Lower lobe of right lung (tissue), 2 donors: ENCODE measurements at places on chromosomes 2 and 18. TPM values are rescaled to one million over a fixed set of nuclear protein-coding genes. Genes with fewer than 3 reads are reported as not detected.

DNA sequence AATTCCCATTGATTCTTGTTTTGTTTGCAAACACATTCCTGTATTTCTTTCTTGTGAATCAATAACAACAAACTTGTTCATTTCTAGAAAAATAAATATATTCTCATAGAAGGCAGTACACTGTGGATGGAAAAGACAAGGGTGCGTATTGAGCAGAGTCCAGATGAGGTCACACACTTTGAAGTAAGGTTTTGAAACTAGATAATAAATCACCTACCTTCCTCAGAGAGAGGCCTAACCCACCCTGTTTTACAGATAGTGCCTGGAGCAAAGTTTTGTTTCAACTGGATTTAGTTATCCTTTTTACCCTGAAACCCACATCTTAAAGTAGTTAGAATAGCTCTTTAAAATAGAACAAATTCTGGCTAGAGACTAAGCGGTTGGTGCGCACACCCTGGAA, 137.1 kb upstream of the PIEZO2 start:
- no peaks in the 10 kb centered on the region for H3K27me3 ChIP-seq
- DNase-seq: no peak
- H3K4me3 ChIP-seq: no peak overlapping the region
- H3K4me1 ChIP-seq: no peaks in the 10 kb centered on the region
- H3K27ac ChIP-seq: no peak overlapping the region

DNA sequence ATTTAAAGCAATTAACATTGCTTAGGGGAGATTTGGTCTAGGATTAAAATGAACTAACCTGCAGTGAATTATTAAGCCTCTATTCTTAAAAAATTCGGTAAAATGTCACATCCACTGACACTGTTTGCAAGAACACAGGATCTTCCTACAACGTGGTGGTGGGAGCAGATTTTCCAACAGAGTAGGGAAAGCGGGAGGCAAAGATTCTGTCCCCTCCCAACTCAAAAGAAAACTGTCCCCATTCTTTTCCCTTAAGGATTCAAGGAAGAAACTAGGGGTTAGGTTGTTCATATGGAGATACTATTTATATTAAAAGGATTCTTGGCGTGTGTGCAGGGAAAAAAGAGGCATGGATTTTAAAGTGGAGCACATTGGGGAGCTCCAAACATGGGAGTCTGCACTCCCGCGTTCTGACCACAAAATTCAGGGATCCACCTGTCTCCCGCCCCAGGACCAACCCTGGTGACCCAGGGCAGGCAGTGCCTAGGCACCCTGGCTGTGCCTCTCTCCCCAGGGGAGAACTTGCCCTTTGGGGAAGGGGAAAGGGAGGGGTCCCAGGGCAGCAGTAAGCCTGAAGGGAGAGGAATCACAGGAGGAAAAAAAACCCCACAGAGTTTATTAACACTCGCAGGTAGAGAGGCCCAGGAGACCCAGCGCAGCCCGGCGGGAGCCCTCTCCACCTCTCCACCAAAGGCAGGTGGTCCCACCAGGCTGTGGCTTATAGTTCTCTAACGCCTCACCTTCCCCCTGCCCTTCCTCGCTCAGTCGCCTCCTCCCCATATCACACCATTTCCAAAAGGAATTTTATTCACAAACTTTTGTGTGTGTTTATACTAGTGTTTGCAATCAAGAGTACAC, 2.3 kb downstream of the PTGR3 start:
- no peaks in the 10 kb centered on the region for H3K27me3 ChIP-seq
- H3K27ac ChIP-seq: peak overlapping the region; percentile 42
- H3K36me3 ChIP-seq: peaks cover 5% of the 10 kb centered on the region
- peaks cover 43% of the 10 kb centered on the region for H3K4me1 ChIP-seq
- no peak for DNase-seq

- no peaks in the 10 kb centered on the region for H3K36me3 ChIP-seq
- H3K4me3 ChIP-seq: no peak overlapping the region
- H3K27ac ChIP-seq: no peak overlapping the region
- no peaks in the 10 kb centered on the region for H3K4me1 ChIP-seq
Measured at GRCh38 chr18:29326214-29326613, 1149.3 kb upstream of the CDH2 start.

DNA sequence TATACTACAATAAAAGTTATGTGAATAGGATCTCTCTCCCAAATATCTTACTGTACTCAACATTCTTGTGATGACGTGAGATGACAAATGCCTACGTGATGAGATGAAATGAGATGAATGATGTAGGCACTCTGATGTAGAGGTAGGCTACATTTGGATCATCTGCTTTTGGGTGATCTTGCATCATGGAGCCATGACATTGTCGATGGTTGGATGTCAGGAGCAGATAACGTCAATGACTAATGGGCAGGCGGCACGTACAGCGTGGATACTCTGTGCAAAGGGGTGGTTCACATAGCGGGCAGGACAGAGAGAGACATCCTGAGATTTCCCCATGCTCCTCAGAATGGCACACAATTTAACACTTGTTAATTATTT, 40.8 kb upstream of the PPP1R1C start:
- H3K4me3 ChIP-seq: no peak overlapping the region
- H3K27ac ChIP-seq: no peak overlapping the region
- no peaks in the 10 kb centered on the region for H3K27me3 ChIP-seq
- H3K4me1 ChIP-seq: no peaks in the 10 kb centered on the region

The UGT1A8 gene
- total RNA-seq: not detected

DNA sequence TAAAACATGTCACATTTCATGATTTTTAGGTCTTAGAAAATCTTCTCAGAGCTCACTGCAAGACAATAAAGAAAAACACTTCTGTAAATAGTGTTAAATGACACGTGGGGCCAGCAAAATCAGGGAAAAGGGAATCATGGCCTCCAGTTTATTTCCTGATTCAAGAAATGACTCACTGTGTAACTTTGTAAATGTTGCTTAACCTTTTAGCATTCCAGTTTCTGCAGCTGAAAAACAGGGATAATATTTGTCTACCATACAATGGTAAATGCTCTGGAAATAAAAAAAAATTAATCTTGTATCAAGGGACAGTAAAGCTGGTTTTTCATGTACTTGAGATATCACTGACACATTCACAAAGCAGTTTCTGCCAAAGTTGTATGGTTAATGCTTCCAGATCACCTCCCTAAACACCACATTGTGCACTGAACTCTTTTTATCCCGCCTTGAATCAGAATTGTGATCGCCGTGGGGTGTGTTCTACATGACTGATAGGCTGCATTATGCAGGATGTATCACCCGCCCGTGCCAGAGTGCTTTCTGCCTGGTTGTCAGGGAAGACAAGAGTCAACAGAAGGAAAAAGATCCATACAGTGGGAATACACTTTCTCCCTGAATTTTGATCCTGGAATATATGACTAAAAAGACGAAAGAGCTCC, 238.8 kb downstream of the IKZF2 start:
- no peaks in the 10 kb centered on the region for H3K27me3 ChIP-seq
- no peak overlapping the region for H3K27ac ChIP-seq
- DNase-seq: no peak
- H3K4me3 ChIP-seq: no peak overlapping the region

The NT5C1B gene
- not detected for total RNA-seq

GRCh38 chr18:73549236-73549635, 598.4 kb downstream of the FBXO15 start:
- DNase-seq: no peak
- H3K4me1 ChIP-seq: no peaks in the 10 kb centered on the region
- no peak overlapping the region for H3K4me3 ChIP-seq
- H3K27ac ChIP-seq: no peak overlapping the region
- no peaks in the 10 kb centered on the region for H3K36me3 ChIP-seq
- H3K27me3 ChIP-seq: no peaks in the 10 kb centered on the region

The PARD6G gene
- 7.3 TPM for total RNA-seq

GRCh38 chr2:74037379-74037860, 52.7 kb downstream of the TET3 start:
- no peak for DNase-seq
- no peaks in the 10 kb centered on the region for H3K27me3 ChIP-seq
- peaks cover 53% of the 10 kb centered on the region for H3K4me1 ChIP-seq
- no peak overlapping the region for H3K4me3 ChIP-seq
- peak overlapping the region; percentile 15 for H3K27ac ChIP-seq

DNA sequence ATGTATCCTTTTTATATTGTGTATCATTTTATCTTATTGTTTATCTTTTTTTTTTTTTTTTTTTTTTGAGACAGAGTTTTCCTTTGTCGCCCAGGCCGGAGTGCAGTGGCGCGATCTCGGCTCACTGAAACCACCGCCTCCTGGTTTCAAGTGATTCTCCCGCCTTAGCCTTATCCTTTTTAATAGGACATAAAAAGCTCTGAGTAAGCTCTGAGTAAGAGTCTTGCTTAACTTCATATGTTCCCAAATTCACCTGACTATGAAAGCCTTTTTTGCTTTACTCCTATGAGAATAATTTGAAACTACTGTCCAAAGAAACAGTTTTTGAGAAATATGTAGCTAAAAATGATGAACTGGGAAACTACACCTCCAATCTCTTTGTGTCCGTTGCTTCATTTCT, 525.5 kb downstream of the IRS1 start:
- no peak overlapping the region for H3K27ac ChIP-seq
- H3K36me3 ChIP-seq: no peaks in the 10 kb centered on the region
- no peak overlapping the region for H3K4me3 ChIP-seq

DNA sequence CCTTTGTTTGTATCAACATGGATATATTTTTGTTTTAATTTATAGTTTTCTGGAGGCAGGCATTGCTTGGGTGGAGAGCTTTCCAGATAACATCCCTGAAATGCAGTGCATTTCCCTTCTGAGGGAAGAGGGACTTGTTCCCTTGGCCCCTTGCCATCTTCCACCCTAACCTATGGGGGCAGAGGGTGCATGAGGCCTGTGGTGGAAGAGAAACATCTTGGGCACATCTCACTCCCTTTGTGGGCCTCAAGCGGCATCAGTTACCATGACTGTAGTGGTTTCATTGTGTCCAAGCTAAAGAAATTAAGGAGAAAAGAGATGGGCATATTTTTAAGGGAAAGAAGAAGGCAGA, 5.3 kb upstream of the RPL37A start:
- H3K27ac ChIP-seq: no peak overlapping the region
- no peak for DNase-seq
- H3K4me3 ChIP-seq: no peak overlapping the region
- H3K27me3 ChIP-seq: no peaks in the 10 kb centered on the region

GRCh38 chr2:74886811-74887210, 52.9 kb downstream of the HK2 start:
- no peaks in the 10 kb centered on the region for H3K4me1 ChIP-seq
- DNase-seq: no peak
- no peaks in the 10 kb centered on the region for H3K27me3 ChIP-seq
- peaks cover 92% of the 10 kb centered on the region for H3K36me3 ChIP-seq
- H3K4me3 ChIP-seq: no peak overlapping the region

DNA sequence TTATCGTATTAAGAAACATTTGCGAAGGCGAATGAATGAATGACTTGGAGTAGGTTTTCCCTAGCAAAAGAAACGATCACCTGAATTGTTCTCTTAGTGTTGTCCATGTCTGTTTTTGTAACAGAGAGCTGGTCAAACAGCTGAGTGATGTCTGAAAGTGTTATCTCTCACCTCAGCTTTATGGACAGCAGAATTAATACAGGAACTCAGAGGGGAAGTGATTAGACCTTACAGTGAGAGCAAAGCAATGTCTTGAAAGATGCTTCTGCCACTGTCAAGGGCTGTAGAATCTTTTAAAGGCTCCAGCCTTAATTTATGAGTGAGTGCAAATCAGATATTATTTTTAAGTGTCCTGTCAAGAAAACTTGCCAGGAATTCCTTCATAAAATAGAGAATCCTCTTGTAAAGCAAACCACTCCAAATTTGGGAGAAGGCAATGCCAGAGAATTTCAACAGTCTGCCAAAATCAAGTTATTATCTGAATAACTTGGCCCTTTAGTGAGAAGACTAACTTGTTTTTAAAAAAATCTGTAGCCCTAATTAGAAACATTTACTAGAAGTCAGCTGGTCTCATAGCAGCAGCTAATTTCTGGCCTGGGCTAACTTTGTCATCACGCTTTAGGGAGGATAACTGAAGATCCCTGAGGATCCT, 60.7 kb downstream of the CDC42EP3 start:
- no peaks in the 10 kb centered on the region for H3K36me3 ChIP-seq
- H3K4me3 ChIP-seq: no peak overlapping the region
- no peak for DNase-seq

The FAM228A gene
- 0.89 TPM for total RNA-seq

DNA sequence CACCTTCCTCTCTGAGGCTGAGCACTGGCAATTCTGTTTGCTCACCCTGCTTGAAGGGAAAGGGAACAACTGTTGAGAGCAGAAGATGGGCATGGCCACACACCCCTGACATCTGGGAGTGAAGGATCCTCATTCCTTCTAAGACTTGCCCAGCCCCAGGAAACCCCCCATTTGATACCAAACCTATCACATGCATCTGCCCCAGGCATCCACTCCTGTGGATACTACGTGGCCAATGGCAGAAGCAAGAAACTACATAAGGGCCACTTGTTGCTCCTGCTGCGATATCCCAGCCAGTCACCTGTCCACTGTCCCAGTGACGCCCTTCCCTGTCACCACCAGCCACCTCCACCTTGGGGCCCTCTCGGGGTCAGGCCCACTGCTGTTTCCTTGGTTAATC, 185.2 kb downstream of the SMAD2 start:
- peaks cover 8% of the 10 kb centered on the region for H3K27me3 ChIP-seq
- H3K4me3 ChIP-seq: no peak overlapping the region
- H3K27ac ChIP-seq: no peak overlapping the region
- no peak for DNase-seq

GRCh38 chr18:58996131-58996641, 131.5 kb downstream of the ZNF532 start:
- no peak overlapping the region for H3K4me3 ChIP-seq
- H3K4me1 ChIP-seq: peaks cover 32% of the 10 kb centered on the region
- no peaks in the 10 kb centered on the region for H3K27me3 ChIP-seq
- H3K27ac ChIP-seq: no peak overlapping the region
- no peaks in the 10 kb centered on the region for H3K36me3 ChIP-seq

The GDF7 gene
- total RNA-seq: 0.62 TPM

DNA sequence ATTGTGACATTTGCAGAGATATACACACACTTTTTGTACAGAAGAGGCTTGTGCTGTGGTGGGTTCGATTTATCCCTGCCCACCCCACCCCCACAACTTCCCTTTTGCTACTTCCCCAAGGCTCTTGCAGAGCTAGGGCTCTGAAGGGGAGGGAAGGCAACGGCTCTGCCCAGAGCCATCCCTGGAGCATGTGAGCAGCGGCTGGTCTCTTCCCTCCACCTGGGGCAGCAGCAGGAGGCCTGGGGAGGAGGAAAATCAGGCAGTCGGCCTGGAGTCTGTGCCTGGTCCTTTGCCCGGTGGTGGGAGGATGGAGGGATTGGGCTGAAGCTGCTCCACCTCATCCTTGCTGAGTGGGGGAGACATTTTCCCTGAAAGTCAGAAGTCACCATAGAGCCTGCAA, 40.0 kb downstream of the STEAP3 start:
- no peak overlapping the region for H3K4me3 ChIP-seq
- no peak overlapping the region for H3K27ac ChIP-seq
- DNase-seq: no peak
- no peaks in the 10 kb centered on the region for H3K36me3 ChIP-seq

The SETBP1 gene
- total RNA-seq: 25.8 TPM

The YWHAQ gene
- 175 TPM for total RNA-seq
